ENCODE measurements at places on chromosomes 7 and 10.

GRCh38 chr7:44059219-44060090 is 5.9 kb downstream of the PGAM2 start:
- no peak for DNase-seq

GRCh38 chr10:15459218-15459617 is 88.1 kb upstream of the FAM171A1 start:
- no peak for DNase-seq

DNA sequence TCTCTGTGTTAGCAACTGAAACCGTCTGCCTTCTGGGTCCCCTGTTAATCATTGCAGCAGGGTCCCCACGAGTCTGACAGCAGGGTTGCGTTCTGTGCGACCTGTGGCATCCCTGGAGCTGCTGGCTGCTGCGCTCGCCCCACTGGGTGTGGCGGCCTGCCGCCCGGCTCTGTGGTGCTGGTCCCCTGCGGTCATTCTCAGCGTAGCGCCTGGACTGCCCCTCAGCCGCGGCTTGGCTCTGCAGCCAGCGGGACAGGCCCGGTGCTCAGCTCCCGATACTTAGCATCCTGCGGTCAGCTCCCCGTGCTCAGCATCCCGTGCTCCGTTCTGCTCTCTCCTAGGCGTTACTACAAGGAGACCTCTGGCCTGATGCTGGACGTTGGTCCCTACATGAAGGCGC is 35.0 kb downstream of the LHPP start:
- DNase-seq = no peak

DNA sequence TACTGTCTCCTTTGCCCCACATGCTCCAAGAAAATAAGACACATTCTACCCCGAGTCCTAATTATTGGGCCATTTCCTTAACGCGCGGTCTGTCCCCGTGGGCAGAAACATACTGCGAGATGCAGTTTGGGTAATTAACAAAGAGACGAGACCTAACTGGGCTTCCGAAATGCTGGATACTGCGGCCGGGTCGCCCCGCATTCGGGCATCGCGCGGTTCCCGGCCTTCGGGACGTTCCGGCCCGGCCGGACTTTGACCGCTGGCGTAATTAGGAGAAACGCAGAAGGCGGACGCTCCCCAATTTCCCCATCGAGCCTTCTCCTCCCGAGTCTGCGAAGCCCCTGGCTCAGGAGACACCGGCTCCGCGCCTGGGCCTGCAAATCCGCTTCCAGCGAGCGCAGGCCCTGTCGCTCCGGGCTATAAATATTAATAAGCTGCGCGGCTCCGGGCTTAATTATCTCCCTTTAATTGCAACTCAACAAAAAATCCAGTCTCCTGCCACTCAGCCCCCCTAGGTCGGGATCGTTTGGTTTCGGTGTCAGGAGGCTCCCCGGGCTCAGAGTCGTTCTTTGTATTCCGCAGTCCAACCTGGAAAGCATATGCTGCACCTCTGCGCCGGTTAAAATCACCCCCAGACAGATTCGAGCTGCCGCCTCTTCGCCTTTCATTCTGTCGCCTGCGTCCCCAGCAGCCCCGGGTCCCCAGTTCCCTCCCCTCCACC is 131.5 kb downstream of the SPAG6 start:
- no peak for DNase-seq

- no peak for DNase-seq
Observed at GRCh38 chr7:128941323-128941890, 3.7 kb downstream of the IRF5 start.

DNA sequence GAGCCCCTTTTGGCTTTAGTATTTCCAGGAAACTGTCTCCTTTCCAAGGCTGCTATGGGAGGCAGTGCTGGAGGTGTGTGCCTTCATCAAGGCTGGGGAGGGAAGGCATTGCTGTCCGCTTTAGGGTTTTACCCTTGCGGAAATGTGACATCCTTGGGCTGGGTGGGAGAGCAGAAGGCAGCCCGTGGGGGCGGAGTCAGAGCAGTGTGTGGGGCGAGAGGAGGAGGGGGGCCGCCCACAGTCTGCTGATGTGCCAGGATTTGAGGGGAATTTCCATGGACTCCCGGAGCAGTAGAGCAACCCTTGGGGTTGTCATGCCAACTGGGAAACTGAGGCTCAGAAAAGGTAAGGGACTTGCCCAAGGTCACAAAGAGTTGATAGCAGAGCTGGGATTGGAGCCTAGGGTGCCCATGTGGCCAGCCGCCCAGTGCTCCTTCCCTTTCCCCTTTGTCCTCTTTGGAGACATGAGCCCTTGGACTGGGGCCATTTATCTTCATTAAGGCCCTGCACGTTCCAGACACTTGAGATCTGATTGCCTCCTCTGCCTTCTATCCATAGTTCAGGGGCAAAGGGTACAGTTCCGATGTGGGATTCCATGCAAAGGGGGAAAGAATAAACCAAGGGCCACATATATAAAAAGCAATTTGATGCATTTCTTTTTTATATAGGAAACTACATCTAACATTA is 22.2 kb downstream of the TSPAN15 start:
- no peak for DNase-seq

DNA sequence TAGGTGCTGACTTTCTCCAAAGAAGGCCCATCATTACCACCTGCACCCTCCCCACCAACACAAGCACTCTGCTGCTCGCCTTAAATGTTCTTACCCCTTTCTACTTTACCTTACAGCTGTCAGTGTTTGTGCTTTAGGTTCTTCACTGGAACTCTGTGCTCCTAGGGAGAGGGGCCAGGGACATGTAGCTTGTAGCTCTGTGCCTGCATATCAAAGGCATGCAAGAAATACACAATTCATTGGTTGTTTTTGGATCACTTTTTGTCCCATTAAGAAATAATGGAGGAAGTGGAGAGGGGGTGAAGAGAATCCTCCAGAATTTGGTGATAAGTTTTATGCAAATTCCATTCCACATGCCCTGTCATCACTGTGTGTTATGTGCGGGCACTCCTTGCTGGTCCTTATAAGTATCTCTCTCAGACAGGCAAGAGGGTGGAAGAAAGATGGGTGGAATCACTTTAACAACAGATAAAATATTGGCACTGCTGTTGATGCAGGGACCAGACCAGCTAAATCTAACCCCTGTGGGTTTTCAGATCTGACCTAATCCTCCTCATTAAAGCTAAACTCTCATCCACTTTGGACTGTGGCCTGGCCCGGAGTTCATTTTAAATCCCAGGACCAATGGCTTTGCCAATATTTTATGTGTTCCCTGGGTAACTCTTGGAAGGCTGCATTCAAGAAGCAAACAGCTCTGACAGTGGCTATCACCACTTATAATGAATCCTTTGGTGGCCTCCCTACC is 375.8 kb upstream of the NFE2L3 start:
- no peak for DNase-seq

DNA sequence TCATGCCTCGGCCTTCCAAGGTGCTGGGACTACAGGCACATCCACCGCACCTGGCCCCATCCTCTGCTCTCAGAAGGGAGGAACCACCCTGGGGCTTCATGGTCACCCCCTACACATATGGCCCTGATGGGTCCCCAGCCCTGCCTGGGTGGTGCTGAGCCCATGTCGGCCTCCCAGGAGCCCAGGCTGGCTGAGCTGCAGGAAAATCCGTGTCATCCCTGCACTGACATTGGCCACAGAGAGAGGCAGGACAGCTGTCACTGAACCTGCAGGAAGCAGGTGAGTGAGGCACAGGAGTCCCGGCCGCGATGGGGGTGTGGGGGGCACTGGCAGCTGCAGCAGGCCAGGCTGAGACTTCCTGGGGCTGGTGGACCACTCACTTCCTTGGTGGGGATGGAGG is 8.0 kb downstream of the GRIFIN start:
- DNase-seq = no peak

DNA sequence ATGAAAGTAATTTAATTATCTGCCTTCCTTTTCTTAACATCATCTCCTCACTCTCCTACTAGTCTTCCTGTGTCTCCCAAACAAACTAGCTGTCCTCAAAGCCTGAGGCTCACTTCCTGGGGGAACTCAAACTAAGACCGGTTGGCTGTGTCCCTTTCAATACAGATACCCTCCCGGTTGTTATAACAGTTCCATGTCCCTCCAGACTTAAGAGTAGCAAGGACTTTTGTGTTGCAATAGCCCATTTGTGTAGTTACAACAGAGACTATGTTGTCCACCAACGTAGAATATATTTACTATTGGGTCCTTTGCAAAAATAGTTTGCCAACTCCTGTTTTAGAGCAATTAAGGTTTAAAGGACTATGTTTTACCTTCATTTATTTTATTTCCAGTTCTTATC is 8.6 kb upstream of the TARP start:
- no peak for DNase-seq

DNA sequence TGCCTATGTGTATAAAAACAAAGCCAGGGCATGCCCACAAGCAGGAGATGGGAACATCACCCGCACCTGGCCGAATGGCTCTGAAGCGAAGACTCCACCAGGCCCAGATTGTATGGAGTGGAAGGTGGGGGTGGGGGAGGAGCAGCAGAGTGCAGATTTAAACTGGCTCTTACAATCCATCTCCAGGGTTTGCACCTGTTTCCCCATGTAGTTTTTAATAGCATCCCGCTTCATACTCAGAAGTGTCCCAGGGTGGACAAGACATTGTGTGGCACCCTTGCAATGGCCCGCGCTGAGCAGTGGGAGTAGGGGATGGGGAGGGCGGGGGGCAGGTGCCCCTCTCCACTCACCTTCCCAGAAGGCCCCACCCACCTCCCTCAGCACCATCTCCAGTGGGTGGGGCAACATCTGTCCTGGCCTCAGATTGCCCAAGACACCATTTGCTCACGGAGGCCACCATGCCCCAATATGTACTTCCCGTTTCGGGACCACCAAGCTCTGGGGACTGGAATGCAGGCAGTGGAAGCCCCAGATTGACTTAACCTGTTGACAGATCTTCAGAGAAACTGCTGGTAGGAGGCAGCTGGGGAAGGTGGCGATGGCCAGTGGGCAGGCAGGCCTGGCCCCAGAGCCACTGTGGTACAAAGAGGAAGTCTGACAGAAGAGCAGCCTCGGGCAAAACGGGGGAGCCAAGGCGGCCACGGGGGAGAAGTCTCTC is 23.0 kb downstream of the VSIR start:
- DNase-seq = no peak

DNA sequence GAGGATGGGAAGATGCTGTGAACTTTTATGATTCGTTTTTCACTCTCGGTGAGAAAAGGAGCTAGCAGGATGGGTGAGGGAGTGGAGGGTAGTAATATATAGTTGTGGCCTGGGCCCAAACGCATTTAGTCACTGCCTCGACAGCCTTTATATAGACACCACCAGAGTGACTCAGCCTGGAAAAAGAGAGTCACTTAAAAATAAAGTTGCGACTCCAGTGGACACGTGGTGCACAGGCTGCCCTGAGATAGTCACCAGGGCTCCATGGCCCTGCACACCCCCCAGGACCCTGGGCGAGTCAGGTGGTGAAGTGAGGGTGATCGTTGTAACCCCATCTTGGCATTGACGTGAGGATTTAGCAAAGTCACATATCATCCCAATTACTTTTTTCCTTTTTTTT is 106.7 kb downstream of the CUX1 start:
- no peak for DNase-seq

- no peak for DNase-seq
Observed at GRCh38 chr10:33332183-33333065, 2.0 kb downstream of the NRP1 start.

DNA sequence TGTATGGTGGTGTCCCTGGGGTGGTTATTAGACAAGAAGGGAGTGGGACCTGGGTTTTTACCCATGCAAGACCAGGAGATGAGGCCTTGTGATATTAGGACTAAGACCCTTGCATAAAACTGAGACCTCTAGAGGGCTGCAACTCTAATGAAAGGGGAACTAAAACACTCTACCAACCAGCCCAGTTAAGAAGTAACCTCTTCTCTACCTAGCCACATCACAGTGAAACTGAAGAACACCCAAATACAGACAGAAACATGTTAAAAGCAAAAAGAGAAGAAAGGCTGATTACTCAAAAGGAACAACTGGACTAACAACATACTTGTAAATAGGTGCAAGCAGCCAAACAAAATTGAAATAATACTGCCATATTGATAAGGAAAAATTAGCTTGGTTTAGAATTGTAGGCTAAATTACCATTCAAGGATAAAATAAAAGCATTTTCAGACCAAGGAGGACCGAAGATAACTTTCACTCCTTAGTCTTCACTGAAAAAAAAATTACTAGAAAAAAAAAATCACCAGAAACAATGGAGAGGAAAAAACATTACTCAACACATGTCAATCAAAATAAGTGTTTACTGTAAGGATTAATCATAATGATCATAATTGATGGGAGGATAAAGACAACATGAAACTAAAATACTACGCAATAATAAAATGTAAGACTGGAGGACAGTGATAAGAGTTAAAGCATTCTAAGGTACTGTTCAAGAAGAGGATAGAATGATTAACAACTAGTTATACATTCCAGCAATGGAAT is 27.6 kb downstream of the ERLIN1 start:
- DNase-seq = no peak

GRCh38 chr7:18420748-18421147 is 74.8 kb upstream of the HDAC9 start:
- DNase-seq = no peak

DNA sequence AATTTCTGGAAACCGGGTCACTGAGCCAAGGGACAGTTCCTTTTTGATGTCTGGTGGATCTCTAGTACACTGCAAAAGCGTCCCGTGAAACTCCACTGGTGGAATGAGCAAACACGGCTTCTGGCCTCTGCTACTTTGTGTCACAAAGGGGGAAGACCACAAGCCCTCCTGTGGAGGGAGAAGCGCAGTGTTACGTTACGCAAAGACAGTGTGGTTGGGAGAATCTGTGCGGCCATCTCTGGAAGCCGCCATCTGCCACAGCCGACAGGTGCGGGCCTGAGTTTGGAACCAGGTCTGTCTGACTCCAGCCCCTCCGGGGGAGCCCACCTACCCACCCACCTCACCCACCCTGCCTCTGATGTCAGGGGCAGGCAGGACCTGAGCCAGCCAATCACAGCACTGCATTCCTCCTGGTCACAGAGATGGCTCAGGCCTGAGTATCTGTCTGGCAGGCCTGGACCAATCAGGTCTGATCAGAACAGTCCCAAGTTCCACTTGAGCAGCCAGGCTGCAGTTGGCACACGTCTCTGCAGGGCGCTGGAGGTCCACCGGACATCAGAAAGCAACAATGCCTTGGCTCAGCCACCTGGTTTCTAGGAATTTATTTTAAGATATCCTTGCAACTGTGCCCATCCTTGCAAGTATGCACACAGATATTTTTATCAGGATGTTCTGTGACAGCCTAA is 3.0 kb upstream of the CYP2W1 start:
- DNase-seq = no peak

DNA sequence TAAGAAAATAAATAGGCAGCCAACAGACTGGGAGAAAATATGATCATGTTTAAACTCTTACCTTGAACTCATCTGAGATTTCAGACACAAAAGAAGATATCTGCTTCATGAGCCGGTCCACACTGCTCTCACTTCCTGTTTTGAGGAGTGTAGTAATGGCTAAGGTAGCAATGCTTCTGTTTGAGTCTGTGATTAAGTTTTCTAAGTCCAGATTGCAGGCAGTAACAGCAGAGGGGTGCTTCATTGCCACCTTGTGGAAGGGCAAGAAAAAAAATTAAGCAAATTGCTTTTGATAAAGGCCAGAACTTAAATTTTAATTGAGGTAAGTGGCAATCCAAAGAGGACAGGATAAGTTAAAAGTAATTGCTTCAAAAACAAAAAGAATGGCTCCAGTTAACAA is 69.1 kb downstream of the MEST start:
- peak; percentile 26 for DNase-seq
